ENCODE measurements at places on chromosomes 11 and 22.

DNA sequence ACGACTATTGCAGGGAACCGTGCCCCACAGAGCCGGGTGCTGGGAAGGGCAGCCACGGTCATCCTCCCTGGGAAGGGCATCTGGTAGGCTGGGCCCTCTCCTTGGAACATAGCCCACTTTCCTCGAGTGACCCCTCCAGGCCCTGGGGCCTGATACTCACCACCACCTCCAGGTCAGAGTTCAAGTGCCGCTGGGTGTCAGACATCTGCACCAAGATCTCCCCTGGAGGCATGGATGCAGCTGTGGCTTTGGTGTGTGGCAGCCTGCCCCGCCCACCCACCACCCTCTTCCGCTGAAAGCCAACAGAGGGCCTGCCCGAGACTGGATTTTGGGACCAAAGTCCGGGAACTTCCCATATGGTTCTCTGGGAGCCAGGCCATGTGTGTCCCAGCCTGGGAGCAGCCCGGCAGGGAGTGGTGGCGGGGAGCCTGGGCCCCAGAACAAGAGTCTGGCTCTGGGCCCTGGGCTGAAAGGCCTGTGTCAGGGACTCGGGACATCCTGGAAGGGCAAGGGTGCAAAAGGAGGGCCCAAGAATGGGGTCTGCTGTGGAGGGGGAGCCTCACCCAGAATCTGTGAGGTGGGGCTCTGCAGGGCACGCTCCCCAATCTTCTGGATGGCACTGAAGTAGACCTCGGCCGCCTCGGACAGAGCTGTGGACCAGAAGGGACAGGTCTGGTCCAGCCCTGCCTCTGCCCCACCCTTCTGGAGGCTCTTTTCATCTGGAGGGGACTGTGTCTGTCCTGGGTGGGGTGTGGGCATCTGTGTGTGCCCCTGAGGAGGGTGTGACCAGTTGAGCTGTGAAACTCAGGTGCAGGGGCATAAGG lies 2.6 kb downstream of the BAIAP2L2 start:
- no peak for DNase-seq

DNA sequence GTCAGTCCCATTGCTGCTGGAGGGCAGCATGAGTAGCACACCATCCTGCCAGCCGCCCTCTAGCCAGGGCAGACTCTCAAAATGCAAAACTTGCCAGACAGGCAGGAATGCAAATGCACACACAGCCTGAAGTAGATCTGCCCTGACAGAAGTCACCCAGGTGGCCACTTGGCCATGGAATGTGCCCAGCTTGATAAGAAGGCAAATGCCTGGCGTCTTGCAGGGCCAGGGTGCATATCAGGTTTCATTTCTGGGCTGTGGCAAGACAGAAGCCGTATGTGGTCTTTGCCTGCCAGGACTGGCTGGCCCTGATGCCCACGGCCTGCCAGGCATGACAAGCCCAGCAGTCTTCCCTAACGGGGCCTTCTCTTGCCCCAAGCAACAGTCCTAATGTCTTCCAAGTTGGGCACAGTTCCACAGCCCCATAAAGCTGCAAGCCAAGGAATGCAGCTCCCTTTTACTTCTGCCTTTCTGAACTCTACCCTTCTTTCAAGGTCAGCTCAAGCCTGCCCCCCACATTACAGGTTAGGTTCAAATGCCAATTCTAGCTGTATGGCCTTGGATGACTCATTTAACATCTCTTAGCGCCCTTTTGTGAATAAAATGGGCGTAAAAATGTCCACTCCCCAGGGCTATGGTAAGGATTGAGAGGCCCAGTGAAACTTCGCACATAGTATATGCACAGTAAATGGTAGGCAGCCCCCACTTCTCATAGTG lies 29.7 kb downstream of the POU2AF3 start:
- DNase-seq: no peak

- DNase-seq: no peak
These were observed 812 bp downstream of the JAM3 start for GRCh38 chr11:134069426-134070341.

DNA sequence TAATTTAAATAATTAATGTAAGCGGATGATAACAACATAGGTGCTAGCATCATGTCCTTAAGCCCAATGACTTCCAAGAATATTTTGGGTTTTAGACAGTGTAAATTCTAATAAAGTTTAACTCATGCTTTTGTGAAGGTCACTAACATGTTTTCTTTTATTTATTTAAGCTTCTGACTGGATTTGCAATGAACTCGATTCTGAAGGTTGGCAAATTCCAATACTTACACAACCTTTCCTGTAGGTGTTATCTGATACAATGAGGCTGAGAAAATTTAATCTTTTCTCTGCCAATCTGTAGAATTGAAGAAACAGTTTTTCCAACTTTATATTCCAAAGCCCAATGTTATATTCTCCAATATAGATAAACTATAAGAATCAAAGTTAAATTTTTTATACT lies 311.3 kb downstream of the LUZP2 start:
- no peak for DNase-seq

DNA sequence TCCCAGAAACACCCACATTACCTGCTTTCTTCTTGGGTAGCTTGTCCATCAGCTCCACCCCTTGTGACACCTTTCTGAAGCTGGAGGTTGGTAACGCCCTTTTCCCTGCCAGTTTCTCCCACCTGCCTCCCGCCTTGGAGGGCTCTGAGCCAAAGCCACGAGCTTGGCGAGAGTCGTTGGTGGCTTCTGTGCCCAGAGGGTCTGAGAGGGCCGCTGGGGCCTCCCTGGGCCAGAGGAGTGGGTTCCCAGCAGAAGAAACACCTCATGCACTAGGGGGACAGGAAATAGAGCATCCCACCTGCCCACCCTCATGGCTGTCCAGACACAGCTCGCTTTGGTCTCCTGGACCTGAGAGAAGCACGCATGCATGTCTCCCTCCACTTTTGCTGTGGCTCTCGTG lies 37.9 kb downstream of the B3GAT1 start:
- no peak for DNase-seq

DNA sequence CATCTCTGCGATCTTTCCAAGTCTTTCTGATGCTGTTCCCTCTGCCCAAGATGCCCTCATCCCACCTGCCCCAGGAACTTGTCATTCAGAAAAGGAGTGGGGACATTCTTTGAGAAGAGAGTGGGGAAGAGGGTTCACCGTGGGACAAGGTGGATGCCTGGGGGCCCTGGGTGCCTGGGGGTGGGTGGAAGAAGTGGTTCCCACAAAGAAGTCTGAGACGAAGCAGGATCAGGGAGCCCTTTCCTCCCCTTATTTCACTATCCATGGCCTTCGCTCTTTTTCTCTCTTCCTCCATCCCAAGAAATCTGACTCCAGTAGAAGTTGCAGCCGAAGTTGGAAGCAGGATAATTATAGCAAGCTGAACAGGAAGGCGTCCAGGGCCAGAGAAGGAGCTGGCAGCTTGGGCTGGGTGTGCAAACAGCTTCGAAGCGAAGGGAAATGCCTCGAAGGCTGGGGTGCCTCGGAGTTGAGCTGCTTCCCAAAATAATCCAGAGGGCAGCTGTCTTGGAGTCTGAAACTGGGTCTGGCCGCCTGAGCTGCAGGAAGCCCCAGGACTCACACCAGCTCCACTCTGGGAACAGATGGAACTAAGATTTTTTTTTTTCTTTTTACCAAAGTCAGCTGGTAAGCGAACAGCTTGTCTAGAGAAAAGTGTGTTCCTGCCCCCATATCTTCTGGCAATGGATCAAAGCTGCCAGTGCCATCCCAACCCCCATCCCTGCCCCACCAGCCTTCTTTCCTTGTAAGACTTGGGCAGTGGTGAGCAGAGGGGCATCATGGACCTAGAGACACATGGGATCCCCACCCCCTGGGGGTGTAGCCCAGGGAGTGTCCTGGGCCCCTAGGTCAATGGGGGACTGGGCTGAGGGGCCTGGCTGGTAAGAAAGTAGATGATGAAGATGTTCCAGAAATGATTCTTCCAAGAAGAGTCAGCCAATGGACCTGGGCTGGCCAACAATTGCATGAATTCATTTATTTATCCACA lies 31.5 kb downstream of the PARVG start:
- no peak for DNase-seq

- DNase-seq: no peak
These were observed 196.4 kb downstream of the GUCY1A2 start for GRCh38 chr11:106821826-106822225.

DNA sequence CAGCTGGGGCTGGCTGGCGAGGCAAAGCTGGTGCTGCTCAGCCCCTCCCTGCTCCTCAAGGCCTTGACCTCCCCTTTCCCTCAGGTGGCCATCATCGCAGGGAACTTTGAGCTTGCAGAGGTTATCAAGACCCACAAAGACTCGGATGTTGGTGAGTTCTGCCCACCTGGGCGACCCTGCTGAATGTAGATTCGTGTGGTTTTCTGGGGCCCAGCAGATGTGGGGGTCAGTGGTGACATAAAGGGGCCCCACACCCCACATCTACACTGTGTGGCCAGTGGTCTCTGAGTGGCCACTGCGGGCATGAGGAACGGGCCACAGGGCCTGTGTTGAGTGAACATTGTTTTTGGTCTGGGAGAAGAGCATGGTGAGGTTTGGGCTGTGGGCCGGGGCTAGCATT lies 11.9 kb downstream of the SHANK3 start:
- no peak for DNase-seq

GRCh38 chr11:75562048-75562835 lies at the start of gene SERPINH1:
TSS of gene SERPINH1 (plus strand) at chr11:75562253. CDS start at chr11:75566350, 4,097 bp downstream.
- no peak for DNase-seq

GRCh38 chr11:65589444-65590239 lies 6.0 kb downstream of the KCNK7 start:
- no peak for DNase-seq

Measured in glomerular endothelial cell (primary cell).